Colonic mucosa (tissue), 4 donors: ENCODE measurements at places on chromosomes 16 and 17. TPM values are rescaled to one million over a fixed set of nuclear protein-coding genes. Genes with fewer than 3 reads are reported as not detected.
A peak's percentile ranks its signal among the peaks of the same experiment; 100 is the strongest.

Gene KRTAP3-1
- total RNA-seq: not detected

Gene PCGF2
- 27.2 TPM for total RNA-seq

Gene GNGT2
- total RNA-seq: 0.56 TPM

Gene TMEM231
- 4.7 TPM for total RNA-seq

Gene TRPV3
- 2.3 TPM for total RNA-seq

Gene ANKRD13B
- total RNA-seq: 10.2 TPM

Gene BCAR1
- 110 TPM for total RNA-seq

Gene KAT8
- 69.5 TPM for total RNA-seq

GRCh38 chr17:57104461-57105175, 19.6 kb downstream of the AKAP1 start:
- H3K36me3 ChIP-seq: no peaks in the 10 kb centered on the region
- H3K4me1 ChIP-seq: peaks cover 19% of the 10 kb centered on the region
- DNase-seq: no peak
- H3K27me3 ChIP-seq: no peaks in the 10 kb centered on the region
- H3K4me3 ChIP-seq: no peak overlapping the region
- no peak overlapping the region for H3K27ac ChIP-seq

- no peaks in the 10 kb centered on the region for H3K4me1 ChIP-seq
- no peak for DNase-seq
- H3K27ac ChIP-seq: no peak overlapping the region
- H3K4me3 ChIP-seq: no peak overlapping the region
Measured at GRCh38 chr17:60792250-60792898, 114.7 kb downstream of the BCAS3 start.

DNA sequence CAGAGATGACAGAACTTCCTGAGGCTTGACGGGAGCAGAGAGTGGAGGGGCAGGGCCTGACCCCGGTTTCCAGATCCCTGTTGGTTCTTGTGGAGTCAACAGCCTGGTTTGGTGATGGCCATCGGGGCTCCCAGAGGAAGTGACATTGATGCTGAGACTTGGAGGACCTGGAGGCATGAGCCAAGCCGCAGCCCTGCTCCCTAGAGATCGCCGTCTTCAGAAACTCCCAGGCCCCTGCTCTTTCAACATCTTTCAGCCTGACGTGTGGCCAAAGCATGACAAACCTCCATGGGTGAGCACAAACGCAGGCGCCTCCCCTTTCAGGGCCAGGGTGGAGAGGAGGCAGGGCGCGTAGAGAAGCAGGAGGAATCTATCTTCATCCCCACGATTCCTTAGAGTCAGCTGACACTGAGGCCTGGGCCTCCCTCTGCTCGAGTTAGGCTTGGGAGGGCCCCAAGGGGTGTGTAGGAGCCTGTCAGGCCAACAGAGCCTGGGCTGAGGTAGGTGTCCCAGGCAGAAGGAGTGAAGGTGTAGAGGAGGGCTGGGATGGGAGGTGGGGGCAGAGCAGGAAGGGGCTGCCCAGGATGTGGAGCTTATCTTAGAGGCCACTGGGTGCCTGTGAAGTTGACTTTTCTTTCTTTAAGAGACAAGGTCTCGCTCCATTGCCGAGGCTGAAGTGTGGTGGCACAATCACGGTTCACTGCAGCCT, 56.1 kb upstream of the MED9 start:
- H3K27me3 ChIP-seq: no peaks in the 10 kb centered on the region
- H3K27ac ChIP-seq: no peak overlapping the region
- H3K36me3 ChIP-seq: no peaks in the 10 kb centered on the region
- DNase-seq: no peak
- H3K4me3 ChIP-seq: no peak overlapping the region

- peak; percentile 48 for DNase-seq
- no peaks in the 10 kb centered on the region for H3K36me3 ChIP-seq
- H3K27me3 ChIP-seq: peaks cover 50% of the 10 kb centered on the region
- H3K4me3 ChIP-seq: peak overlapping the region; percentile 62
- no peak overlapping the region for H3K27ac ChIP-seq
- peaks cover 38% of the 10 kb centered on the region for H3K4me1 ChIP-seq
Measured at GRCh38 chr17:8125947-8126490, 2.1 kb upstream of the HES7 start.

GRCh38 chr17:82105882-82106687, 8.0 kb upstream of the FASN start:
- no peaks in the 10 kb centered on the region for H3K27me3 ChIP-seq
- DNase-seq: peak; percentile 78
- peak overlapping the region; percentile 25 for H3K4me3 ChIP-seq
- peak overlapping the region; percentile 86 for H3K27ac ChIP-seq
- H3K36me3 ChIP-seq: no peaks in the 10 kb centered on the region
- peaks cover 21% of the 10 kb centered on the region for H3K4me1 ChIP-seq

DNA sequence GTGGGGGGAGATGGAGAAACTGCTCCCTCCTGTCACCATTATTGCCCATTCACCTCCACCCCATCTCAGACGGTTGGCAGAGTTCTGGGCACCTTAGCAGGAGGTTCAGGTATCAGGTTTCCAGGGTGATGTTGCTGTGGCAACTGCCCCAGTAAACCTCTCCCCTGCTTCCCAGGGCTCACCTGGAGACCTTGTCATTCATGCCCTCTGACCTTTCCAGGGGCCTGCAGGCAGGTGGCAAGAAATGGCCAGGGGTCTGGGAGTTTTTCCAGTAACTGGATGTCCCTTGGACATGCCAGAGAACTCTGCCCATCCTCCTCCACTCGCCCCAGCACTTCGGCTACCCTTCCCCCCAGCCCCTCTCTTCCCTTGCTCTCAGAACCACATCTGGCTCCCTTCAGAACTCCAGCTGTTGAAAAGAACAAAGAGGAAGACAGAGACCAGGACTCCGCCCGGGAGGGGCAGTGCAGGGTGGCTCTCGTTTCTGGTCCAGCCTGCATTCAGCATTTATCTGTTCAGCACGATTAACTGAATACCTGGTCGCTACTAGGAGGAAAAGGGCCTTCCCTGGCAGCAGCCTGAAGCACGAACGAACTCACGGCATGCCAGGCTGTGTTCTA, 8.5 kb downstream of the MLLT6 start:
- no peaks in the 10 kb centered on the region for H3K4me1 ChIP-seq
- H3K36me3 ChIP-seq: no peaks in the 10 kb centered on the region
- no peak overlapping the region for H3K4me3 ChIP-seq
- H3K27me3 ChIP-seq: no peaks in the 10 kb centered on the region
- DNase-seq: no peak

DNA sequence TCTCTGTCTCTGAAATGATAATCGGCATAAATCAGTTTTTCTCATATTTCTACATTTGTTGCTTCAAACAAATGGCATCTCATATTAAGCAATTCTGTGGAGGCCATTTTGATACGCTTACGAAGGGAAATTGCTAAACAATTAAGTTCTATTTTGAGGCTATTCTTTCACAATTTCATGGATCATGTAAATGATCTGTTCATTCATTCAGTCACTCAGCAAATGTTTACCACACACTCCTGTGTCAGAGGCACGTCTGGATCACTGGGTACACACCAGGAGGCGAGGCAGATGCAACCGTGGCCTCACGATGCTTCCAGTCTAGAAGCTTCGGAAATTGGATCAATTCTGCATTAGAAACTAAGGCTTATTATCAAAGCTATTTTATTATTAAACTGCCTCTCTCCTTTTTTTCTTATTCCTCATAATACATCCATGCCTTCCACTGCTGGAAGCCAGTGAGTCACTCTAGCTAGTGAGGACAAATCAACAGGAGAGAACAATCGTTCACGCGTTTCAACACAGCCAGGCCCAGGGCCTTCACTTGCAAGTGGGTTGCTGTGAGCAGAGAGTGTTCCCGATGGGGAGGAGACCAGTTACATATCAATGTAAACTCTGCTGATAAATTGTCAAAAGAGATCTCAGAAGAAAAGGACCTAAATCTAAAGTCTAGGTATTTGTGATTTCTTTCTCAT, 11.3 kb upstream of the SLC39A11 start:
- no peaks in the 10 kb centered on the region for H3K27me3 ChIP-seq
- H3K4me1 ChIP-seq: no peaks in the 10 kb centered on the region
- no peak overlapping the region for H3K4me3 ChIP-seq
- H3K36me3 ChIP-seq: no peaks in the 10 kb centered on the region
- no peak for DNase-seq

- H3K27ac ChIP-seq: no peak overlapping the region
- H3K4me1 ChIP-seq: no peaks in the 10 kb centered on the region
- no peaks in the 10 kb centered on the region for H3K27me3 ChIP-seq
- DNase-seq: no peak
- H3K36me3 ChIP-seq: no peaks in the 10 kb centered on the region
- H3K4me3 ChIP-seq: no peak overlapping the region
Measured at GRCh38 chr17:46810837-46811236, 7.7 kb downstream of the WNT3 start.

DNA sequence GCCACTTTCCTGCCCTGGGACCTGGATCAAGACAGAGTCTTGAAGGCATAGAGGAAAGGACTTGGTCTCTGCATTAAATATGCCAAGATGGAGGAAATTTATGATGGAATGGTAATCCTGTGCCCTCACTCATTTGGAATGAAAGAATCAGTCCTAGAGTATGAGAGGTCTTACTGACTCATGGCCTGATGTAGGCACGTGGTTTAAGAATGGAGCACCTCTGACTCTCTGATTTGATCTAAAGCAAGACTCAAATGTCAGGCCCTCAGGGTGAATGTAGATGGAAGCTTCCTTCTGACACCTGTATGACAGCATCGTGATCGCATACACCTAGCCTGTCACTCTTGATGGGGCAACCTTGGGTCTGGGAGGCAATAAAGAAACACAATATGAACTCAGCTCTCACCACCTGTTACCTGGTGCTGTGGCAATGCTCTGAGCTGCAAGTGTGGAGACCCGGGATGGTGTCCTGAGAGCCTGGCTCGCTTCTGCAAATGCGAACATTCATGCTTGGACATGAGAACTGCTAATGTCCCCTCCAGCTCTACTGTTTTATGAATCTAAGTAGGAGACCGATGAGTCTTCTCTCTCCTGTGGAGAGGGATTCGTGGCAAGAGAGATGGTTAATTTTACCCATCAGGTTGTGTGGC, 229.9 kb downstream of the ABCC12 start:
- H3K4me3 ChIP-seq: no peak overlapping the region
- no peak for DNase-seq
- H3K27me3 ChIP-seq: no peaks in the 10 kb centered on the region
- H3K36me3 ChIP-seq: no peaks in the 10 kb centered on the region
- H3K27ac ChIP-seq: no peak overlapping the region

DNA sequence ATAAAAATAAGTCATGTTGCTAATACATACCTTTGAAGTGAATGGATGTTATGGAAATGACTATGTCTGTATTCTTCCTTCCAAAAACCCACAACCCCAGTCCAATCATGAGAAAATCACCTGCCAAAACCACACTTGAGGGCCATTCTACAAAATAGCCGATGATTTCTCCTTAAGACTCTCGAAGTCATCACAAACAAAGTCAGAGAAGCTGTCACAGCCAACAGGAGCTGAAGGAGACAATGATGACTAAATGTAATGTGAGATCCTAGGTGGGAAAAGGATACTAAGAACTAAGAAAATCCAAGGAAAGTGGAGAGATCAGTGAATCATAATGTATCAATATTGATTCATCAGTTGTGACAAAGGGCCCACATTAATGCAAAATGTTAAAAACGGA, 432.9 kb upstream of the DYNLRB2 start:
- no peak for DNase-seq
- H3K4me1 ChIP-seq: no peaks in the 10 kb centered on the region
- H3K27me3 ChIP-seq: no peaks in the 10 kb centered on the region
- no peak overlapping the region for H3K27ac ChIP-seq
- no peaks in the 10 kb centered on the region for H3K36me3 ChIP-seq
- H3K4me3 ChIP-seq: no peak overlapping the region

- DNase-seq: peak; percentile 43
- peak overlapping the region; percentile 41 for H3K4me3 ChIP-seq
- no peaks in the 10 kb centered on the region for H3K27me3 ChIP-seq
- H3K27ac ChIP-seq: peak overlapping the region; percentile 93
- H3K36me3 ChIP-seq: no peaks in the 10 kb centered on the region
- H3K4me1 ChIP-seq: peaks cover 36% of the 10 kb centered on the region
Measured at GRCh38 chr17:45410144-45411091, 22.3 kb downstream of the ARHGAP27 start.

- no peaks in the 10 kb centered on the region for H3K4me1 ChIP-seq
- no peak for DNase-seq
- H3K27me3 ChIP-seq: no peaks in the 10 kb centered on the region
Measured at GRCh38 chr16:25709213-25709612, 17.5 kb downstream of the HS3ST4 start.

- no peaks in the 10 kb centered on the region for H3K27me3 ChIP-seq
- H3K27ac ChIP-seq: no peak overlapping the region
- no peaks in the 10 kb centered on the region for H3K4me1 ChIP-seq
- H3K4me3 ChIP-seq: no peak overlapping the region
Measured at GRCh38 chr17:2905269-2905668, 109.0 kb downstream of the RAP1GAP2 start.

GRCh38 chr16:85906349-85906748, 7.4 kb downstream of the IRF8 start:
- H3K4me1 ChIP-seq: peaks cover 12% of the 10 kb centered on the region
- H3K36me3 ChIP-seq: no peaks in the 10 kb centered on the region
- H3K27me3 ChIP-seq: no peaks in the 10 kb centered on the region
- H3K4me3 ChIP-seq: no peak overlapping the region
- no peak for DNase-seq

DNA sequence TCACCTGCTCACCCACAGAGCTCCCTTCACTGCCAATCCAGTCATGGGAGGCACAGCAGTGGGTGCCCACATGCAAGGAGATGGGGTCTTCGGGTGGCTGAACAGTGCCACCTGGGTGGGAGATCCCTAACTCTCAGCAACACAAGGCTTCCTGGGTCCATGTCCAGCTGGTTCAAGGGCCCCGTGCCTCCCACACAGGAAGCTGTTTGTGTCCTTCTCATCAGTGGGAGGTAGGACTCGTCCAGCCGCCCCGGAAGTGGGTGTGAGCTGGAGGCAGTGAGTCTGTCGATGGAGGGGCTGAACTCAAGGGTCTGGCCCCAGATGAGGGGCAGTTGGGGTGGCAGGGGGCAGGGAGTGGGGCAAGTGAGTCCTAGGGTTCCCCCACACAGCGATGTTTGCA, 1.6 kb downstream of the FBXL16 start:
- DNase-seq: no peak
- no peak overlapping the region for H3K27ac ChIP-seq
- no peaks in the 10 kb centered on the region for H3K36me3 ChIP-seq
- H3K4me3 ChIP-seq: no peak overlapping the region
- H3K4me1 ChIP-seq: no peaks in the 10 kb centered on the region
- H3K27me3 ChIP-seq: peaks cover 73% of the 10 kb centered on the region
